ENCODE measurements at places on chromosomes 7 and 10.

- DNase-seq: no peak
Measured at GRCh38 chr7:116984917-116985316, 31.6 kb downstream of the ST7 start.

GRCh38 chr7:28381466-28381865 lies 30.9 kb upstream of the CREB5 start:
- DNase-seq: no peak

DNA sequence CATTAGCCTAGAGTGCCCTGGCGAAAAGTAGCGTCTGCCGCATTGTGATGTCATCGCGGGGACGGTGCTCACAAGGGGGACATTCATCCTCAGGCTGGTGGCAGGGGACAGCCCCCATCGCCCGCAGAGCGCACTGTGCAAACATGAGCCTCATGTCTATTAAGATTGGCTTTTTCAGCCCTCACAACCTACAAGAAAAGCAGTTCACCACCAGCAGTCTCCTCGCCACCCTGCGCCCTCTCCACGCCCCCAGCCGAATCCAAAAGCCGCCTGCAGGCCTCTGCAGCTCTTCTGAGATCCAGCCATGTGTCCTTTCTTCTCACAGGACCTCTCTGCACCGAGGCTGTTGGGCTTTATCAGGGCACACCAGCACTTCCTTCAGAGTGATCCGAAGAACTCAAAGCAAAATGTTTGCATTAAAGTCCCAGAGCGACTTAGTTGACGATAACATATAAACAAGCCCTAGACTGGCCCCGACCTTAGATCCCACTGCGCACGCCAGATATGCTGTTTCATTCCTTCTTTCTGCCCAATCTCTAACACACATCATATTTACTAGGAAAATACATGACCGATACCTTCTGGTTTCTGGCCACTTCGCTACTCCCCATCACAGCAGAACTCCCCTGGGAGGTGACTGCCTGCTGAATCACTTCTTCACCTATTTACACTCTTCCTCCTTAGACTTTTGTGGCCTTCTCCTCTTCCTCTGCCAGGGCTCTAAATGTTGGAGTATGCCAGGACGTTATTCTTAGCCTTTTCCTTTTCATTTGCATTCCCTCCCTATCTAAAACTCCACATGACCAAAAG lies 206.0 kb upstream of the SH2B2 start:
- DNase-seq: no peak

DNA sequence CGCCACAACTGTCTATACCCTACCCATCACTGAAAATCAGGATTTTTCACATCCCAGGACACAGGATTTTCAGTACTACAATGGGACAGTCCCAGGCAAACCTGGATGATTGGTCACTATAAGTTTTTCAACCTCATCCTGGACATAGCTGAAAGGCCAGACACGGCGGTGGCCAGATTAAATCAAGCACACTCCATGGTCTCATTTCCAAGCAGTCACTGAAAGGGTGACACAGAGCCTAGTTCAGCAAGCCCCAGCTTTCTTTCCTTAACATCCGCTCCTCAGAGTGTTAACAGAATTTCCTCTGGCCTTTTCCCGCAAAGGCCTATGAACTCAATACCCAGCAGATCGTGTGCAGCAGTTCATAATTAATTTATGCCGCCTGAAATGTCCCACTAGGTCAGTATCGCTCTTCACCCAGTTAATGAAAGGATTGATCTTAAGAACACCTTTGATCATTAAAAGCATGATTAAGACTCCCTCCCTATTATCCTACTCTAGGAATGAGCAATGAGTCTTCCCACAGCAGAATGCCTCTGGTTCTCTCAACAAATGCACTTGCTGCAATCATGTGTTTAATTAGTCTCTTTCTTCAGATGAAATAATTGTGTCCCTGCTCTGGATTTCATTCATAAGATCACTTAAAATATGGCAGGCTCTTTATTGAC lies 104.0 kb upstream of the NANOS1 start:
- no peak for DNase-seq

DNA sequence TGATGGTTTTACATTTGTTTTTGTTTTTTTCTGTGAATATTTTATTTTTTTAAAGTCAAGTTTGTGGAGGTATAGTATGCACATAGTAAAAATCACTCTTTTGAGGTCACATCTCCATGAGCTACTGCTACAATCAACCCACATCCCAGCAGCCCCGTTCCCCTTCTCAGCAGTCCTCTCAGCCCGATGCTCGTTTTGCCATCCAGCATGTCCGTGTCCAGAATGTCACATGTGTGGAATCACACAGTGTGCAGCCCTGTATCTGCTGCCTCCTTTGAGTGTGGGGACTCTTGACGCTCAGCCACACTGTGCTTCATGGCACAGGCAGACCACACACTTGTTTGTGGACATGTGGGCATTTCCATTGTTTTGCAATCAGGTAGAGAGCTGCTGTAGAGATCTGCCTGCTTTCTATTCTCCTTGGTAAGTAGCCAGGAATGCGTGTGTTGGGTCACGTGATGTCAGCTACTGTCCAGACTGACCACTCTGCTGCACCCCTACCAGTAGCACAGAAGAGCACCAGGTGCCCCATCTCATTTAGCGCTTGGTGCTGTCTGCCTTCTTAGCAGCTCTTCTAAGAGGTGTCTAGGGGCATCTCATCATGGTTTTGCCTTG lies 71.6 kb upstream of the CAMK2B start:
- no peak for DNase-seq
